Kidney (tissue), 22 donors: ENCODE measurements at places on chromosomes 2 and 18.
A peak's percentile ranks its signal among the peaks of the same experiment; 100 is the strongest.

- DNase-seq, result no peak
Observed at GRCh38 chr18:6221602-6222014, 193.1 kb downstream of the L3MBTL4 start.

GRCh38 chr18:63319383-63320122 is at the start of gene BCL2:
TSS of gene BCL2 (minus strand) at chr18:63319769.
- DNase-seq, result peak; percentile 74

DNA sequence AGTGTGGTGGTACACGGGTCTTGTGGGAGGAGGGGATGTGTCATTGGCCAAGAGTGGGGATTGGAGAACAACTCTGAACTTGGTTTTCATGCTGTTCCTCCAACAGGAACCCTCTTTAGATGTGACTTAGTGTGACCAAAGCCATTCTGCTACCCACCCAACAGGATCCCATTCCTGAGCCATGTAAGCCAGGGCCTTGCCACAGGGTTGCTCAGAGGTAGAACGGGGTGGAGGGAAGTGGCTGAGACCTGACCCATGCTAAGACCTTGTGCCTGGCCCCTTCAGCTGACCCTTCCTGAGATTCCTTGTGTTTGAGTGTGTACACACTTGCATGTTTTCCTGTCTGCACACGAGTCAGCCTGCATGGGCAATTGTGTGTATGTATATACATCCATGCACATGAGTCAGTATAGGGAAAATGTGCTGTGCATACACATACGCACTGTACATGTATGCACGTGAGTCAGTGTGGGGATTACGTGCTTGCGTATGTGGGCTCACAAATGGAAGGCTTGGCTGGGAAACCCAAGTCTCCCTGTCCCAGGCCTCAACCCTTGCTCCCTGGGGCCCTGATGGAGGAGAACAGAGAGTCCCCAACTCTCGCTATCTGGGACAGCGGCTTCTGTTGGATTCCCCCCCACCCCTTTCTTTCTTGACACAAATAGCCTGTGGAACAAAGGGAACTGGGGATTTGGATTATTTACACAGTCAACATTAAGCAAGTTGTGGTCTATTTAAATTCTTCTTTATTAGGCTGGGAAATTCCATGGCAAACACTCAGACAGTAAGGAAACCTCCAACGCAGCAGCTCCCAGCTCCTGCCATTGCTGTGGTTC is 339.8 kb downstream of the DYSF start:
- no peak for DNase-seq

DNA sequence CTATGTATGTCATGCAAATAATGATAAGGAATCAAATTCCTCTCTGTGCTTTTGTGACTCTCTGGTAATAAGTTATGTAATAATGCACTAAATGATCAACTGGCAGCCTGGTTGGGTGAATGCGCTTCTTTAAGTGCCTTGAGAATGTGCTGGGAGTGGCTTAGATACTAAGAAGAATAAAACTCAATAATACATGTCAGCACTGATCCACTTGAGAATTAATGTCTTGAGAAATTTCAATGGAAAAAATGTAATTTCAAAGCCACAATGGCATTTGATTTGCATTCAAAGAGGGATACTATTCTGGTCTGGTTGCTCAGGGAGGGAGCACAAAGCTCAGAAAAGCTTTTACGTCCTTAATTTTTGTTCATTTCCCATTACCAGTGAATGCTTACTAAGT is 137.7 kb upstream of the MMADHC start:
- DNase-seq, result no peak

DNA sequence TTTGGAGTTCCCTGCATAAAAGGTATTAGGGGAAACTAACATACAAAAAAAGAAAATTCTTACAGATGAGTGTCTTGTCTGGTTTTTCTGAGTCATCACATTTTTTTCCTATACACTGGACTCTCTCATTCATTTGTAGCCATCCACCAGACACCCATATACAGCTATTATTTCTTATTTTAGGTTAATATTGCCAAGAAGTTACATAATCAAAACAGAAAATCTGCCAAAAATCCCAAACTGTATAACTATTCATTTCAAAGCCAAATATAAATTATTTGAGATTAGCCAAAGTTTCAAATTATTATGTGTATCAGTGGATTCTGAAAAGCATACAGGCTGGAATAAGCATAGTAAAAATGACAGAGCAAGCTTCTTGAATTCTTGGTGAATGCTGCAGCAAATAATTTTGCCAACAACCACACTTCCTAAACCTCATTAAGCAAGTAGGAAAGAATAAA is 191.2 kb downstream of the NCKAP5 start:
- DNase-seq, result no peak

DNA sequence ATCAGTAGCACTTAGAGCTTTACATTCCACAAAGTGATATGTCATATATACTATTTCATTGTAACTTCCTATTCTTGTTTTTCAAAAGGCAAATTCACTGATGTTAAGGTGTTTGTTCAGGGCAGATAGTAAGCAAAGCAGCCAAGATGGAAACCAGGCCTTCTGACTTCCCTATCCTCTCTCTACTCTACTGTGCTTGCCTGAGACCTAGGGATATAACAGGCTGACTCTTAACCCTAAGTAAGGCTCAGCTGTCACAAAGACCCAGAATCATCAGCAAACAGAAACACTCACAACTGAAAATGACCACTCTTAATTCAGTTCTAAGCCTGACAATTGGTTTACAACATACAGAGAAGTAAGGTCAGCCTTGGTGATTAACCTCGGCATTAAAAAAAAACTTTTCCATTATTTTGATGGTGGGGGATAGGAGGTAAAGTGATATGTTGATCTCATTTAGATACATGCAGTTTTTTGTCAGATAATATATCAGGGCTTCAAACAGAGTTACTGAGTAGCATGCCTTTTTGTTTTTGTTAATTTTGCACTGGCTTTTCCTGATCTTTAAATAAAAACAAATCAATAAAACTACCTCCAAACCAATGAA is 95.4 kb upstream of the CHRNA1 start:
- DNase-seq, result peak; percentile 33

DNA sequence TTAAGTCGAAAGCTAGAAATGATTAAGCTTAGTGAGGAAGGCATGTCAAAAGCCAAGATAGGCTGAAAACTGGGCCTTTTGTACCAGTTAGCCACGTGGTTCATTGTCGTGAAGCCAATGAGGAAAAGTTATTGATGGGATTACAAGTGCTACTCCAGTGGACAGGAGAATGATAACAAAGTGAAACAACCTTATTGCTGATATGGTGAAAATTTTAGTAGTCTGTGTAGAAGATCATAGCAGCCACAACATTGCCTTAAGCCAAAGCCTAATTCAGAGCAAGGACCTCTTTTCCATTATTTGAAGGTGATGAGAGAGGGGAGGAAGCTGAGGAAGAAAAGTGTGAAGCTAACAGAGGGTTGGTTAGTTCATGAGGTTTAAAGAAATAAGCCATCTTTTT is 24.1 kb upstream of the RAMP1 start:
- DNase-seq, result no peak

DNA sequence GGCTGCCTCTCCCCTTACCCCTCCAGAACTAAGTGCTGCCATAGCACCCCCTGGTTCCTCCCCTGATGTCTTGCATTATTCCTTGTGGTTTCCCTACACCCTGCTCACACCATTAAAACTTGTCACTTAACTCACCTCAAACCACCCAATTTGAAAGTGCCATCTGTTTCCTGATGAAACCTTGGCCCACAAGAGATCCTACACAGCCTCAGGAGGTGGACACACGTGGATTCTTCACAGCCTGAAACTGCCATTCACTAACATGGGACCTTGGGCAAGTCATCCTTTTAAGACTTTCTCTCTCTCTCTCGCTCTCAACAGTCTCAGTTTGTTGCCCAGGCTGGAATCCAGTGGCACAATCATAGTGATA is 27.5 kb upstream of the FAM124B start:
- DNase-seq, result no peak

DNA sequence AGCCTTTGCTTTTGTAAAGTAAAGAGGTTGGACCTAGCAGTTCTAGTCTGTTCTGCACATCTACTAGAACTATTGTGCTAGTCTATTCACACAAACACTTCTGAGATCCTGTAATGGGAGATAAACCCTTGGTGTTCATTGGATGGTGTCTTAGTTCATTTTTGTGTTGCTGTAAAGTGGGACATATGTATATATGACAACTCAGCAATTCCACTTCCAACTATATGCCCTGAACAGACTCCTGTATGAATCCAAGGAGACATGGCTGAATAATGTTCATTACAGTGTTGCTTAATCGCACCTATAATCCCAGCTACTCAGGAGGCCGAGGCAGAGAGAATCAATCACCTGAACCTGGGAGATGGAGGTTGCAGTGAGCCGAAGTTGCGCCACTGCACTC is 23.3 kb downstream of the HK2 start:
- DNase-seq, result no peak

GRCh38 chr2:129757366-129757914 is 222.0 kb upstream of the RAB6C start:
- no peak for DNase-seq

DNA sequence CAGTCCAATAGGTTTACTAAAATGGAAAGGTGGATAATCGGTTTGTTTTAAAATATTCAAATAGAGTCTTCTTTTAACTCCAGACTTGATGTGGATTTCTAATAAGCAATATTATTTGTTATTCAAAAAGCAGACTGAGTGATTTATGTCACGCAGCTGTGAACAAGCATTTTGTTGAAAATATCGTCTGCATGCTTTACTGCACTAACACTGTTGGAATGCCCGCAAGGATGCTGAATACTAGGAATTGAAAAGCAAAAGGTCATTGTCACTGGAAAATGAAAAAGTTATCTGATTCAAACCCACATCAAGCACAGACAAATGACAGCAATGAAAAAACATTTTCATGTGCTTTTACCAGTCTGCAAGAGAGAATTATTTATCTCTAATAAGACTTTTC is 31.1 kb downstream of the CHN1 start:
- DNase-seq, result no peak

GRCh38 chr2:131043199-131044074 is 49.8 kb downstream of the FAM168B start:
- DNase-seq, result no peak

DNA sequence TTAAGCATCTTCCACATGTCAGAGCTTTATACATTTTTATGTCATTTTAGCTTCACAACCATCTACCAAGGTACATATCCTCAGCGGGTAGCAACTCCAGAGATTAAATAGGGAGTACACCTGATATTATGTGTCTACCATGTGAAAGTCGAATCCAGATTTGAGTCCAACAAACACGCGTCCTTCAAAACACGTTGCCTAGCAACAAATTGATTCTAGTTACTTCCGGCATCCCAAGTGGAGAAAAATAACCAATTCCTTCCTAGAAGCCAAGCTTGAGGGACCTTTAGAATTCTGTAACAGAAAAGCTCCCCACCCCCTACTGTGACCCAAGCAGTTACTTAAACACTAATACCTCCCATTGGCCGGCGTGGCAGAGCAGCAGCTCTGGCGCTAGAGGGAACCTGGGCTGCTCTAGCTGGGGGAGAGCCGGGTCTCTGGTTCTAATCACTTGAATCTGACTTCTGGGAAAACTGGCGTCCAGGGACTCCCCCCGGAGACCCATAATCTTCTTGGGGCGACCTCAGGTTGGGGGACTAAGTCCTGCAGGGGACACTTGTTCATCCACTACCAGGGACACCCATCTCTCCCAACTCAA is at the start of gene ERICH2:
Gene ERICH2 (plus strand): TSS at position 371 of the 598 bp plus-strand sequence. CDS start 304 bp downstream, outside the sequence.
- peak; percentile 88 for DNase-seq

- no peak for DNase-seq
Observed at GRCh38 chr2:74858281-74858680, 24.4 kb downstream of the HK2 start.

DNA sequence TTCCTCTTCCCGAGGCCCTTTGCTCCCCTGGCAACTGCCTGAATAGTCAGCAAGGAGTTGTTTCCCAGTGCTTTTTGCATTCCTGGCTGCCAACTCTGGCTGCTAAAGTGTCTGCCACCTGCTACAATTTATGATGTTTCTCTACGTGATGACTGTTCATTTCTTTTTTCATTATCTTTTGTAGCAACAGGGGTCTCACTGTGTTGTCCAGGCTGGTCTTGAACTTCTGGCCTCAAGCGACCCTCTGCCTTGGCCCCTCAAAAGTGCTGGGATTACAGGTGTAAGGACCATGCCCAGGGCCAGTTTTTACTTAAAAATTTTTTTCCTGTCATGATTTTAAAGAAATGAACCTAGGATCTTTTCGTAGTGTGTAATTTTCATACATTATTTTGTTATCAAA is 11.3 kb downstream of the EHBP1 start:
- DNase-seq, result no peak

GRCh38 chr2:97718051-97718882 is 4.9 kb downstream of the ZAP70 start:
- peak; percentile 77 for DNase-seq

DNA sequence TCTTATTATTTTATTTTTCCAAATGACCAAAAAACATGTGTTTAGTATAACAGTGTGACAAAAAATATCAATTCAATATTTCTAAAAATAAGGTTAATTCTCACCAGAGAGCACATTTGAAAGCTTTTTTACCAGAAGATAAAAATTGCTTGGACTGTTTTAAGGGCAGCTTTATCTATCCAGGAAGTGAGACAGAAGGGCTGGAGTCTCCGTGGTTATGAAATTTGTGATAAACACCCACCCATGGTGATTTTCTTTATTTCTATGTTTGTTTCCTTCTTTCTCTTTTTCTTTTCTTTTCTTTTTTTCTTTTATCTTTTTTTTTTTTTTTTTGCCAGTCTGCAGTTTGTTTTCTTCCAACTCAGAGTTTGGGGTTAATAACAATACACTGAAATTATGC is 298.5 kb downstream of the PIEZO2 start:
- no peak for DNase-seq

DNA sequence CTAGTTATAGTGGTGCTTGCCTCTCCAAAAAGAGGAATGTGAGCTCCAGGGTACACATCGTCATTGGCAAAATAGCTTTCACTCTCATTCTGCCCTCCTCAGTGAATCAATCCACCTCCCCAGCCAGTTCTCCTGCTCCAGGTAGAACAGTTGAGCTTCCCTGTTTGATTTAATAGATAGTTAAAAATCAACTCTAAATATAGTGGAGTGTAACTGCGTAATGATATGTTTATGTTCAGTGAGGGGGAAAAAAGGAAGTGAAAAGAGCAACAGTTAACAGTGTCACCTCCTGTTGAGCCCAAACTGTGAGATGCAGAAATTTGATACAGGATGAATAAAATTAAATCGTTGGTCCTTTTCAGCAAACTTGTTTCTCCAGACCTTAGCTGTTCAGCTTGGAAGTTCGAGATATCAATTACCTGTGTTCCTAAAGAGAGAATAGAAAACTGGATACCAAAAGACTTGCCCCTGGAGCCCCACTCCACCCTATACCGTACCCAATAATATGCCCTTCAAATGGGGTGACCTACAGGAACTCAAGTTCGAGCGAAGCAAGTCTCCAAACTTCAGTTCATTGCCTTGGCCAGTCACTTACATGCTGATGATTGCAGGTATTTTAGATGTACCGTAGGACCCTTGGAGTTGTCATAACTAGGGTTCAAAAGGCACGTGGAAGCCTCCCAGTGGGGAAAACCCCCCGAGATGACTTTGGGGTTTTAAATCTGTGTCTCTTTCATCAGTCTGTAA is 708.4 kb downstream of the RNF144A start:
- no peak for DNase-seq

GRCh38 chr2:192978395-192978794 is 783.7 kb upstream of the TMEFF2 start:
- DNase-seq, result no peak
